ENCODE measurements at places on chromosomes 3 and 15. TPM values are rescaled to one million over a fixed set of nuclear protein-coding genes. Genes with fewer than 3 reads are reported as not detected.
A peak's percentile ranks its signal among the peaks of the same experiment; 100 is the strongest.

GRCh38 chr15:90022345-90022744, 21.2 kb downstream of the ZNF710 start:
- no peak for DNase-seq

- DNase-seq = no peak
These were observed 47.9 kb downstream of the OPA1 start for GRCh38 chr3:193640728-193641439.

GRCh38 chr3:45724911-45725310, 35.7 kb downstream of the SACM1L start:
- DNase-seq = no peak

- DNase-seq = peak; percentile 21
These were observed 155.6 kb upstream of the STT3B start for GRCh38 chr3:31377045-31377642.

GRCh38 chr3:151156618-151157216, 46.3 kb downstream of the GPR171 start:
- DNase-seq = peak; percentile 73

DNA sequence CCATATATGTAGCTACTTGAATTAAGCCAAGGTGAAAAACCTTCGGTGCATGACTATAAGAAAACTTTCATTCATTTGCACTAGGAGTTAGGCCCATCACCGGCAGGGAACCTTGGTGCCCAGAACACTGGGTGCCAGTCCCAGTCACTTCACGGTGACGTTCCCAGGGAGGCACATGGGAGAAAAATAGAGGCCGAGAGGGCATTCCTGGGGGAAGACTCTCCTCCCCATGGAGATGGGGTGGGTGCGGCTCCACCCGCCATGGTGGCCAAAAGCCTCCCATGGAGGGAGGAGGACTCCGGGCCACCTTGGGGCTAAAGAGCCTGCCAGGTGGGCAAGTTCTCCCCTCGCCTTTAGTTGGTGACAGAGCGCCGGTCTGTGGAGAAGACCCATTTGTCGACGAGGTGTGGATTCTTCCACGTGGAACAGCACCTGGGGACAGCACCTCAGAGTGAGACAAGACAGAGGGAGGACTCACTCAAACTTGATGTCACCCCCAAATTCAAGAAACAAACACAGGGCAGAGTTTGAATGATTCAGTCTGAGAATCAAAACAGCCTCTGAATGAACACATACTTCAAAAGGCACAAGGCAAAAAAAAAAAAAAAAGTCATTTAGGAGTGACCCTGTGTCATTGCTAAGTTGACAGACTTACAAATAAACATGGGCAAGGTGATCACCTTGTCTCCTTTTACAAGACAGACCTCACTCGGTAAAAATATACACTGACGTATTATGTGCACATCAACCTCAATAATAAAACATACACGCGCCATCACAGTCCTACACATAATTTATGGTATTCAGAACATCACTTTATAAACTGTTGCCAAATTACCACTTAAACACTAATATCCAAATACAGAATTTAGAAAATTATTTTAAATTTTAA, 38.6 kb downstream of the ZXDC start:
- DNase-seq = no peak

DNA sequence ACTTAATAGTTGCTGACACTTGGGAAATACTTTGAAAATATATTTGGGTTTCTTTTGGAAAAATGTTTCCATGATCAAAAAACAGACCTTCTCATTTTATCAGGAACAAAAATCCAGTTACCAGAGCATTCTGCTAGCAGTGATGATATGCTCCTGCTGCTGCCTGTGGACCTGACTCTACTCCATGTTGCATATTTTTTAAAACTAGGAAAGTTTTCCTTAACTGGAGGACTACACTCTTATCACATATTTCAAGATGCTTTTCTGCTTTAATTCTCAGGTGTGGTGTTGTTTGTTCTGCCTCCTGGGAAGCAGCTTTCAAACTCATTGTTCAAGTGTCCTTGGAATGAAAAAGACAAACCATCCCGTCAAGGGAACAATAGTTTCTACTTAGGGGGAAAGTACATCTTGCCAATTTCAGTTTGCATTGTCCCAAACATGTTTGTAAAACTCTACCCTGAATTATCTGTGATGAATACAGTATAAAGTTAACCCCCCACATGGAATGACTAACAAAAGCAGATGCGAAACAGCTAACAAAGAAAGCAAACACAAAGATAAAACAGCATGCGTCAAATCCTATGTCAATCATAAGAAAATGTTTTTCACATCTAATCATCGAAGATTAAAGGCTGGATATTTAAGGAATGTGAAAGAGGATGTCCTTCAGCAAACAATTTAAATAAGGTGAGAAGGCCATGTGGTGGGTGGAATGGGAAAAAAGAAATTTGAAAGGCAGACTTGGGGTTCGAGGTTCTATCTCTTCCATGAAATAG, 40.1 kb upstream of the PSMD6 start:
- peak; percentile 65 for DNase-seq

DNA sequence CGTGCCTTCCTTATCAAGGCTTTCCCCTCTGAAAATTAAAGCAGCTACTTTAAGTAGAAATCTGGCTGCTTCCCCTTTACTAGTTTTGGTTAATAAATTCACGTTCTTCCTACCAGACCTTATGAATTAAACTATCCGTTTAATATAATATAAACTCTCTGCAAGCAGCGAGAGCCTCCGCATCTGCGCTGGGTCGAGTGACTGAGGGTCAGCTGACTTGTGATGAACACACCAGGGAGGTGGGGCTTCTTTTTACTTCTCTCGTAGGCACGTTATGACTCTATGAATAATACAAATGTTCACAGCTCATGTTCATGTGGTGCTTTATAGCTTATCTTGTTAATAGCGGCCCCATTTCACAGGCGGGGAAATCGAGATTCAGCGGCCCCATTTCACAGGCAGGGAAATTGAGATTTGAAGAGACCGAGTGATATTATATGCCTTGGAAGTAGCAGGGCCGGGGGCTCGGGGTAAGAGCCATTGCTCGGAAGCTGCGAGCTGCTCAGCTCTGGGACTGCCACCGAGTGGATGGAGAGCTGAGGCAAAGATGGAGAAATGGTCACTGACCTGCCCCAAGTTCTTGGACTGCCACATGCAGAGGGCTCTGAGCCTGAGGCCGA, 8.3 kb downstream of the MUC4 start:
- no peak for DNase-seq

DNA sequence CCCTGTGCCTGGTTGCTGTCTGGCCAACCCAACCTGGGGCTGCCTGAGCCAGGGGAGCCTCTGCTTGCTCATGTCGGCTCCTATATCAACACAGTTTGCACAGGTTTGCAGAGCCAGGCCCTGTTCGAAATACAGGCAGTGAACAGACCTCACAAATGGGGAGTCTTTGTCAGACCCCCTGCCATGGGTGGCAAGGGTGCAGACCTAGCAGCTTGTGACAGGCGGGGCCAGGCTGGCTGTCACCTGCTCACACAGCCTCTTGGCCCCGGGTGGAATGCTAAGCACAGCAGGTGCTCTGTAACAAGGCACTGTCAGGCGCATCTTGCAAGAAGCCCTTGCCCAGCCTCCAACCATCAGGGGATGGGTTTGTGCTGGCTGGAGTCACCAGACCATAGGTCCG, 47.3 kb downstream of the BDH1 start:
- DNase-seq = no peak

DNA sequence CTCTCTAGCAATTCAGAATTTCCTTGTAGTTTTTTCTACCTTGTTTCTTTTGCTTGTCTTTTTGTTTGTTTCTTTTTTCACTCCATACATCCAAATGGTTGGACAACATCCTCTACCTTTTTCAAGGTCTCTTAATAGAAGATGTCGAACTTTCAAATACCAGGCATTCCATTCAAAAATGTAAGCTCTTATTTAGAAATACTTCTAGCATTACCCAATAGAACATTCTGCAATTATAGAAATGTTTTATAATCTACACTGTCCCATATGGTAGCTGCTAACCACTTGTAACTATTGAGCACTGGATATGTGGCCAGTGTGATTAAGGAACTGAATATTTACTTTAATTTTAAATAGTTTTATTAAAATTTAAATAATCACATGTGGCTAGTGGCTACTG, 196.2 kb upstream of the MRPL3 start:
- no peak for DNase-seq

- no peak for DNase-seq
These were observed 3.5 kb upstream of the UCN2 start for GRCh38 chr3:48567090-48567489.

DNA sequence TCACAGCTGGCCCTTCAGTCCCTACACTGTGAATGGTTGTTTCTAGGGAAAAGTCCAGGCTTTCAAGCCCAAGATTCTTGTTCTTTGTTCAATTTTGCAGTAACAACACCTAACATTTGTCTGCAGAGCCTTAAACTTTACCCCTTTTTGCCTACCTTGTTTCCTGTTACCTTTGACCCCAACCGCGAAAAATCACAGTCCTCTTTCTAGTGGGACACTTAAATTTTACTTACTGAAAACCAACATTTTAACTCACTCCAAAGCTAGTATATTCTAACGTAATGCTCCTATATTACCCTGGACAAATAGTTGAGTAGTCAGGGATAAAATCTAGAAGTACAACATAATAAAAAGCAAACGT, 649 bp upstream of the PIK3CB start:
- DNase-seq = no peak

- DNase-seq = no peak
These were observed 12.0 kb downstream of the FSTL1 start for GRCh38 chr3:120438665-120439370.

GRCh38 chr15:93980261-93980911, 251.0 kb upstream of the MCTP2 start:
- DNase-seq = no peak

DNA sequence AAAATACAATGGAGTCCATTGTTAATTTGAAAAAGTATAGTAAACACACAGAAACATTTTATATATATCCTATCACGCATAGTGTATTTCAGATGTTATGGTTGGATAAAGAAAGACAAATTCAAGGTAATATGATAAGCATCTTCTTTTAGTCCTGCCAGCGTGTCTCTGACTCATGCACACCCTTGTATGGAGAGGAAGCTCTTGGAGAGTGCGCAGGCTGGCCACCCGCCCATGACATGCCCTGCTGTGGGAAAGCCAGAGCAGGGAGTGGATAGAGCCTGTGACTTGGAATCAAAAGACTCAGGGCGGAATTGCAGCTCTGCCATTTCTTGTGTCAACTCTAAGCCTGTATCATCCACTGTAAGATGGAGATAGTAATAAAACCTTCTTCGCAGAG, 23.0 kb upstream of the COPG1 start:
- no peak for DNase-seq

DNA sequence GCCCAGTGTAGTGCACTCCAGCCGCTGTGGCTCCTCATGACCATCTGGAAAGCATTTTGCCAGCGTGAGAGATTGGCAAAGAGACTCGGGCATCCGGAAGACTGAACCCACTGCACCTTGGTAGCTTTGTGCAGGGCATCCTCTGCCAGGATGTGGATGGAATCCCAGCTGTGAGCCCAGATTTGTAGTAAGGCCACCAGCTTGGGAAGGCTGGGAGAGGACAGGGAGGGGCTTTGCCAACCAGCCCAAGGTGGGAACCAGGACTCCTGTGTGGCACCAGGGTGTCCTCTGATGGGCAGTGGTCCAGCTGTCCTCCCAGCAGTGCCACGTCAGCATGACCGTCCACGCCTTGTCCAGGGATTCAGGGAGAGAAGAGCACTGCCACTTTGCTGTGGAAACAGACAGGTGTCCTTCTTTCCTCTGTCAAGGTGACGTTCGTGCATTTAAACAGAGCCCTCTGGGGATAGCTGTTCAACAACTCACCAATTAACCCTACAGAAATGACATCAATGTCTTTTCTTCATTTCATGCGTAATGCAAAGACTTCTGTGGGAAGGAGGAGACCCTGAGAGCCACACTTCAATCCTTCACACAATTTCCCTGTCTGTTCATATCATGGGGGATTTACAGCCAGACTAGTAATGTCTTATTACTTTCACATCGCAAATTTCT, 19.1 kb downstream of the KLF15 start:
- no peak for DNase-seq

- DNase-seq = no peak
These were observed 64.2 kb upstream of the FNDC3B start for GRCh38 chr3:171974986-171975837.

DNA sequence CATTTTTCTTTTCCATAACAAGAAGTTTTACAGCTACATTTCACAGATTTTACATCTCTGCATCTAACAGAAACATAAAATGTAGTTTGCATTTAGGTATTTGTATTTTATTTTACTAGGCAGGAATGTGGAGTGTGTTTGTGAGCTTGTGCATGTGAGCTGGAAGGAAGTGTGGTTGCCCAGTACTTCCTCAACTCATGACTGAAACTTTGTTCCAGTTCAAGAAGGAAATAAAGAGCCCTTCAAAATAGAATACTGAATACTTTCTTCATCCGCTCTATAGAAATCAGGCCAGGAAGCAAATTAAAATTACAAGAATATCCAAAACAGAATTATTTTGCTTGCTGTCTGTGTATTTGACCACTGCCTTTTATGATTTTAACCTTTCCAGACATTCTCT, 81.3 kb downstream of the CHL1 start:
- DNase-seq = no peak

DNA sequence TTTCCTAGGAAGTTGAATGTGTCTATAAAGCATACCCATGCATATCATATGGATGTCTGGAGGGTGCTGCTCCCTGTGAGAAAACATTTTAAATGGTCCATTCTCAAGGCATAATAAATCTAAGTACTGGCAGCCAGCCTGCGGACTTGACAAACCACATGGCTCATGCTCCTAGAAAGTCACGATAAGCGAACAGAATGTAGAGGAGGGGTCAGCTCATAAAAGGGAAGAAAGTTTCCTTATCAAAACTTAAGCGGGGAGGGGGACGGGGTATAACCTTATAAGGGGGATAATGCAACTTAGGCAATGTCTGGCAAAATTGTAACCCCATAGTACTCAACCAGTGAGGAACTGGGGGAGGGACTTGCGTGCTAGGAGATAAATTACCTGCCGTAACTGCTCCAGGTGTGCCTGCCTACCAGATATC, 159.8 kb upstream of the LMCD1 start:
- peak; percentile 19 for DNase-seq

DNA sequence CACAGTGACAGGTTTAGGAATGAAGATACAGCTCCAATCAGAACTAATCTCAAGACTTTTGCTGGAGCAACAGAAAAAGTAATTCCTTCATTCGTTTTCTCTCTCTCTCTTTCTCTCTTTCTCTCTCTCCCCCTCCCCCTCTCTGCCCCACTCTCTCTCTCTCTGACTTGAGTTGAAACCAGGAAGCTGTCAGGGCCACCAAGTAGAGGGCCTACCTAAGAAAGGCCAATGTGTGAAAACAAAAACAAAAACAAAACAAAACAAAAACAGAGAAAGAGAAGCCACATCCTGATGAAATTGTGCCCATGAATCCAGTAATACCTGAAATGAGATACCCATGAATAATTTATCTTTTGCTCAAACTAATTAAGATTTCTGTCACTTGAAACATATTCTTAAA, 72.9 kb downstream of the ATP8B4 start:
- no peak for DNase-seq

GFM1 gene
- polyA plus RNA-seq = 43.5 TPM

CLDN1 gene
- polyA plus RNA-seq = 0.54 TPM

MYH15 gene
- 0.55 TPM for polyA plus RNA-seq

ITIH1 gene
- polyA plus RNA-seq = 0.20 TPM

P2RY13 gene
- 0.07 TPM for polyA plus RNA-seq

HESX1 gene
- polyA plus RNA-seq = 12.2 TPM

TUSC7 gene
- not detected for polyA plus RNA-seq

HRG gene
- not detected for polyA plus RNA-seq

GOLGA8O gene
- polyA plus RNA-seq = not detected

KNG1 gene
- polyA plus RNA-seq = not detected

Data from cardiac muscle cell (in vitro differentiated cells and primary cell).